NCI-H524 (cell line): ENCODE measurements at places on chromosomes 5 and 9.

- no peak for DNase-seq
These were observed 475 bp downstream of the WDR5 start for GRCh38 chr9:134136118-134136995.

DNA sequence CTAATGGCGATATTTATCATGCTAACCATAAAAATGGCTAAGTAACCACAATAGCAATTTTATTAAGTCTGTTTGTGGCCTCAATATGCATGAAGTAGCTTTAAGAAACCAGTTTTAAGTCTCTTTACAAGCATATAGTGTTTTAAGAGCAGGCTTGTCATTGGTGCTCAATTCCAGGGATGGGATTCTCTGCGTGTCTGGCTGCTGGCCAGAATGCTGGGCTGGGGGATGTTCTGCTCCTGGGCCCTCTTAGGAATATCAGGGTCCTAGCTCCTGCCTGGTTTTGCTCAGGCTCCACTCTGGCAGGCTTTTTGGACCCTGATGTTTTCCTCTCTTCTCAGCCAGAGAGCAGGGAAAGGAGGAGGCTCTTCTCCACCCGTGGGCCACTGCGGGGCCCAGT is 127.2 kb downstream of the PDE8B start:
- DNase-seq: peak; percentile 45

DNA sequence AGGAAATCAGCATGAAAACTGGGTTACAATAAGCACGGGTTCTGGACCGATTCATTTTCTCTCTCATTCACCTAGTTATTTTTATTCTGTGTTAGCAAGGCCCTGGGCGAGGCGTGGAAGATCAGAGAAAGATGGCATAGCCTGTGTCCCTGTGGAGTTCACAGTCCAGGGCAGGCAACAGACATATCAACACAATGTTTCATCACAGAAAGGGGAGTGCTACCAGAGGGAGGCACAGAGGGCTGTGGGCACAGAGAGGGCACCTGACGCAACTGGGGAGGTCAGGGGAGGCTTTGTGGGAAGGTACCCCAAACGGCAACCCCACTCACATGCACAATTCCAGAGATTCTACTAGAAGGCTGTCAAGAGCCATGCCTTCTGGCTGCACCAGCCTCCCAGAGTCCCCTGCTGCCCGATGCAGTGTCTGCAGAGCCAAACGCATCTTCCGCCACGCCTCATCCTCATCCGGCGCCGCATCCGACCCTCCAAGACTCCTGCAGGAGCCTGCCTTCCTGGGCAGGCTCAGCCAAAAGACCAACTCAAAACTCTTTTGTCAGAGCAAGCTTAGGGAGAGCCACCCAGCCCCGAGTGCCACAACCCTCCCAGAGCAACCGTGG is 1.4 kb downstream of the FAM193B start:
- DNase-seq: no peak

DNA sequence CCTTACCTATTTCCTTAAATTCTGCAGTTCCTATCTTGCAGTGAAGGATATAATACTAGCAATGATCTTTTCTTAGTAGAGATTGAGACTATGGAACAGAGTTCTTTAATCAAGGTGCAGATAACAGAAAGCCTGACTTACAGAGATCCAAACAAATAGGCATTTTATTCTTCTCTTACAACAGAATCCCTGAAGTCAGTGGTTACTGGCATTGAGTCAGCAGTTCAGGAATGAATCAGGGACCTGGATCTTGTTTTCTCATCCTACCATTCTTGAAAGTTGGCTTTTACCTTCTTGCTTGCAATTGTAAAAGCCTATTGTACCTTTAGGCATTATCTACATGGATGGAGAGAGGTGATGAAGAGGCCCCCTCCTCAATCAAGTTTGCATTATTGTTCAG is 47.5 kb upstream of the TLE4 start:
- no peak for DNase-seq

GRCh38 chr9:74562611-74563010 is 65.5 kb downstream of the RORB start:
- no peak for DNase-seq

DNA sequence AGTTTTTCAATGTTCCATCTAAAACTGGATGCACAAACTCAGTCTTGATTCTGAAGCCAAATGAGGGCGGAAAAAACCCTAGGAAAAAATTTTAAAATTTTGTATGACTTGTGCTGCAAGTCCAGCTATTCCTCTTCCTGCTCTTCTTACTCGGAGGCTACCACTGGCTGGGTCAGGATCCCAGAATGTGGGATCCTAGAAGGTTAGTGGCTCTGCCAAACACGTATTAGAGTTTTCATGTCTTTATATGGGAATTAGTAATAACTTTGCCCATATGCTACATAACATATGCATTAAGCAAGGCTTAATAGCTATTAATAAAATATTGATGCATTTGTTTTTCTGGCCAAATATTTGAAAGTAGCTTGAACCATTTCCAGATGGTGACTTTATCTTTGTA is 458.3 kb downstream of the AGTPBP1 start:
- DNase-seq: no peak

- DNase-seq: no peak
These were observed 166.6 kb downstream of the CDK5RAP2 start for GRCh38 chr9:120413121-120414048.

DNA sequence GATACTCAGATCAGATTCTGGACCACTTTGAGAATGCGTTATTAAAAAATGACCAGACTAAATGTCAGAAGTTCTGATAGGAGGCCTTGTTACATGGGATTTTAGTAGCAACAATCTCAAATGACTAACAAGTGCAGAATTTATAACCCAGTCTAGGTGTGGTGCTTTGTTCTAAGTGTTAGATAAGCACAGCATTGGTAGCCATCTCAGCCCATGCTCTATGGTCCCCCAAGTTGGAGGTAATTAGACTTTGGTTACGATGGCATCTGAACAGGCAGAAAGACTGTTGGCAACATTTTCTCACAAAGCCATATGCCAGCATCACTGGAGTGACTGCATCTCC is 140.4 kb upstream of the RPS23 start:
- DNase-seq: no peak

DNA sequence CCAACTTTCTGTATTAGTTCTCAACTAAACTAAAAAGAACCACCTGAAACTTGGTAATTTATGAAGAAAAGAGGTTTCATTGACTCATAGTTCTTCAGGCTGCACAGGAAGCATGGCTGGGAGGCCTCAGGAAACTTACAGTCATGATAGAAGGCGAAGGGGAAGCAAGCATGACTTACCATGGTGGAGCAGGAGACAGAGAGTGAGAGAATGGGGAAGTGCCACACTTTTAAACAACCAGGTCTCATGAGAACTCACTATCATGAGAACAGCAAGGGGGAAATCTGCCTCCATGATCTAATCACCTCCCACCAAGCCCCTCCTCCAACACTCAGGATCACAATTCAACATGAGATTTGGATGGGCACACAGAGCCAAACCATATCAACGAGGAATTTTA is 123.5 kb downstream of the DEPDC1B start:
- DNase-seq: no peak

GRCh38 chr5:38413696-38414095 is 142.8 kb downstream of the LIFR start:
- DNase-seq: no peak
